ENCODE measurements at places on chromosomes 6 and 20.

DNA sequence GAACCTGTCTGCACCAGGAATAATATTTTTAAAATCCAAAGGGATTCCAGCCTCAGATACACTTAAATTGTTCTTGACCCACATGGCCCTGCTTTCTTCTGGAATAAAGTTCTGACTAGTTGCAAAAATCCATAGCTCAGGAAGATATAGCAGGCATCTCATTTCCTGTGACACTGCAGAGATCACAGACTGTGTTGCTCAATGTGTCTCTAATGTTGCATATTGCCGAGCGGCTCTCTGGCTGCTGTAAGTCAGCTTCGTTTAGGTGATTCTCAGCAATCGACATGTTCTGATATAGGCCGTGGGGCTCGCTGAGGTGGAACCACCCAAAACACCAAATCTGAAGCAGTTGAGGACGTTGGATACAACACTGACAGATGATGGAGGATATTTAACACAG lies 498.3 kb upstream of the AGPAT4 start:
- no peak for DNase-seq

DNA sequence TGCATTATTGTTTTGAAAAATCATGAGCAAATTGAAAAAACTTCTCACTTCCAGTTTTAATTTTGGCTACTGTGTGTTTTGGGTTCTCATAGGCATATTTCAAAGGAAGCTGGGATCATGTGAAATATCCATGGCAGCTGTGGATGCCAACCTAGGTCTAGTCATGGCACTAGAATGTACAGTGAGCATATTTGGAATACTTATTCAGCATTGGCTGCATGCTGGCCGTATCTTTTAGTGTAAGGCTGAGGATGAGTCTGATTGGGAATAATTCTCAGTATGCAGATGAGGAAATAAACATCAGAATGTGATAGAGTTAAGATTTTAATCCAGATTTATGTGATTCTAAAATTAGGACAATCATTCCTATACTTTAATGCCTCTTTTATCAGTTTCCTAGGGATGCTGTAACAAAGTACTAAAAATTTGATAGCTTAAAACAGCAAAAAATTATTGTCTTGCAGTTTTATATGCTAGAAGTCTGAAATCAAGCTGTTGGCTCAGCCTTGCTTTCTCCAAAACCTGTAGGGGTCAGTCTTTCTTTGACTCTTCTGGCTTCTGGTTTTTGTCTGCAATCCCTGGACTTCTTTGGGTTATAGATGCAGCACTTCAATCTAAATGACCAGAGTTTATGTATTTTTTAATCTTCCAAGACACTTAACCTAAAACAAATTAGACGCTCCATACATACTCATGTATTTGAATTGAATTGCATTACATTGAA lies 37.7 kb upstream of the DEFB112 start:
- peak; percentile 37 for DNase-seq

DNA sequence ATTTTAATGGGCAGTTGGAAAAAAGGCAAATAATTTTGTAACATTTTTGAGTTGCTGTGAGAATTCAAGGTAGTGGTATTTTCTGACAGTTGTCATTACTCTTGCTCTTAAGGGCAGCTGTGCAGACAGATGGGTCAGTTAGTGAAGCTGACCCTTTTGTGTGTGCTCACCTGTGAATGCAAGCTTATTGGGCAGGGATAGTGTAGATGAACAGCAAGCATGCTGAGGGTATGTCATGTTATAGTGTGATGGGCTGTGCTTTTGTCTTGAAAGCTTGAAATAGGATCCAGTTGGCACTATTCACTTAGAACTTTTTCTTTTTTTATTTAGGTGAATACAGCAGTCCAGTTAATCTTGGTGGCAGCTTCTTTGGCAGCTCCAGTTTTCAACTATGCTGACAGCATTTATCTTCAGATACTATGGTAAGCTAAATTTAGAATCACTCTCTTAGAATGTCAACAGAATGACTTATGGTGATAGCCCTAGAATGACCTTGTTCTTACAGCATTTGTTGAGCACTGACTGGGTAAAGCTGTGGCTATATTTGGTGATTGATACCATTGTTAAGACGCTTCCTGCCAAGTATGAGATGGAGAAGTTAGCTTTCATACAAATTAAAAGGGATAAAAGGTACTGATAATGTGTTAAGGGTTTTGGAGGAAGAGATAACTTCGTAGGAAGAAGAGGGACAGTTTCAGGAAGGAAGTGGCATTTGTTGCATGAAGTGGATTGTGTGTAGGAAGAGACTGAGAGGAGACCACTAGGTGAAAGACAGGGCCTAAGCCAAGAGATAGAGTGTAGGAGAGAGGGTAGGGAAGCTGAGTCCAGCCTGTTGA lies 19.5 kb downstream of the LRRN4 start:
- DNase-seq, result no peak

GRCh38 chr6:48754641-48755040 lies 643.6 kb upstream of the PTCHD4 start:
- DNase-seq, result no peak

GRCh38 chr6:711925-712324 lies 19.0 kb upstream of the EXOC2 start:
- DNase-seq, result no peak

GRCh38 chr6:4472969-4473642 lies 303.1 kb upstream of the CDYL start:
- no peak for DNase-seq

DNA sequence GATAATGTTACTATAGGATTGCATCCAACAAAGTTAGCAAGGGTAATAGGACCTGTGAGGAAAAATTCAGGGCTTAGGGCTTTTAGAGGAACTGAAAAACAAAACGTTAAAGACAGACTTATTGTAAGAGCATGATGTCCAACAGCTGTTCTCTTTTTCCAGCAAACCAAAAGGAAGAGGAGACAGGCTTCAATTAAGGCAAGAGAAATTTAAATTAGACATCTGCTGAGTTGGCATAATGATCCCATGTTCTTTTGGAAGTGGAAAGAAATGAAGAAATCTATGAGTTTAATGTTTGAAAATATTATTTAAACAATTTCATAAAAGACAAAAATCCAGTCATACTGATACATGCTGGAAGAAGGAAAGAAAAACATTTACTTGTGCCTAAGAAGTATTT lies 95.7 kb upstream of the HMGCLL1 start:
- no peak for DNase-seq

Measured in ACHN (cell line).